Activated T-cell treated with anti-CD3 and anti-CD28 coated beads, Interleukin-2, amount 50 U/mL, for 1 hour (primary cell): ENCODE measurements at places on chromosomes 1 and 21.

GRCh38 chr1:211639475-211640300 is 35.7 kb downstream of the NEK2 start:
- DNase-seq: no peak

- no peak for DNase-seq
Observed at GRCh38 chr1:152981146-152981871, 2.6 kb upstream of the SPRR1A start.

DNA sequence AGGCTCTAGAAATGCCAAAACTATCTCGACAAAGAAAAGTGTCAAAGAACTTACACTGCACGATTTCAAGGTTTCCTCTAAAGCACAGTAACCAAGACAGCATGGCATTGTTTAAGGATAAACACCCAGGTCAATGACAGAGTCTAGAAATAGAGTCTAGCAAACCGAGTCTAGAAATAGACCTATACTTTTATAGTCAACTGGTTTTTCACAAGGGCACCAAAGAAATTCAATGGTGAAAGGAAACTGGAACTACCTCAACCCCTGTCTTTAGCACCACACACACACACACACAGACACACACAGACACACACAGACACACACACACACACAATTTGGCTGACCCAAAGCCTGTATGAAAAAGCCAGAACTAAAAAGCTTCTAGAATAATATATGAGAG is 67.1 kb upstream of the PGBD5 start:
- no peak for DNase-seq

DNA sequence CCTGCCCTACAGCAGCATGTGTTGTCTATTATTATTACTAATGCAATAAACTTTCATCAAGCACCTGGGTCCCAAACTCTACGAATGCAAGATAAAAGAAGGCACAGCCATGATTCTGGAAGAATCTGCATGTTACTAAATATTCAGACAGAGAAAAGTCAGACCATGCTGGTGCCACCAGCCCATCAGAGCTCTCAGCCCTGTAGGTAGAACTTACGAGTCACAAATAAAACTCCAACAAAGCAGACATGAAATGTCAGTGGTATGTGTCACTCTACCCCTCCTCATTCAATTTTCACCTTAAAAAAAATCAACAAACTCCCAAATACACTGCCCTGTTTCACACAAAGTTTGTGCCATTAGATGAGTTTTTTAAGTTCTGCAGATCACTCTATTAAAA is 62.4 kb upstream of the TIAM1 start:
- no peak for DNase-seq

DNA sequence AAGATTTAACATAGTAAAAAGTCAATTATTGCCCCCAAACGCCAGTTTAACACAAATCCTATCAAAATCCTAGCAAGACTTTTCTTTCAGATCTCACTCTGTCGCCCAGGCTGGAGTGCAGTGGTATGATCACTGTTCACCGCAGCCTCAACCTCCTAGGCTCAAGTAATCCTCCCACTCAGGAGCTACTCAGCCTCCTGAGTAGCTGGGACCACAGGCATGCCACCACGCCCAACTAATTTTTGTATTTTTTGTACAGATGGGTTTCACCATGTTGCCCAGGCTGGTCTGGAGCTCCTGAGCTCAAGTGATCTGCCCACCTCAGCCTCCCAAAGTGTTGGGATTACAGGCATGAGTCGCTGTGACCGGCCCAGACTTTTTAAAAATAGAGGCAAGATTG is 4.8 kb downstream of the SNIP1 start:
- no peak for DNase-seq

- no peak for DNase-seq
Observed at GRCh38 chr1:181015251-181015615, 7.4 kb downstream of the STX6 start.

DNA sequence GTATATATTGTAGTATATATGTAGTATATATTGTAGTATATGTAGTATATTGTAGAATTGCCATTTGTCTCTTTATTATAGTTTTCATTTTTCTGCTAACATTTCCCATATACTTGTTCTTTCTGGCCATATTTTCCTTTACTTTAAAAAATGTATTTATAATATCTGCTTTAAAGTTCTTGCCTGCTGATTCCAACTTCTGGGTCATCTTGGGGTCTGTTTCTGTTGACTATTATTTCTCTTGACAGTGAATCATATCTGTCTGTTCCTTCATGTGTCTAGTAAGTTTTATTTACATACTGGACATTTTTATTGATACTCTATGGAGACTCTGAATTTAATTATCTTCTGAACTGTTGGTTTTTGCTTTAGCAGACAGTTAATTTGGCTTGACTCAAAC is 45.9 kb downstream of the MARK1 start:
- no peak for DNase-seq

DNA sequence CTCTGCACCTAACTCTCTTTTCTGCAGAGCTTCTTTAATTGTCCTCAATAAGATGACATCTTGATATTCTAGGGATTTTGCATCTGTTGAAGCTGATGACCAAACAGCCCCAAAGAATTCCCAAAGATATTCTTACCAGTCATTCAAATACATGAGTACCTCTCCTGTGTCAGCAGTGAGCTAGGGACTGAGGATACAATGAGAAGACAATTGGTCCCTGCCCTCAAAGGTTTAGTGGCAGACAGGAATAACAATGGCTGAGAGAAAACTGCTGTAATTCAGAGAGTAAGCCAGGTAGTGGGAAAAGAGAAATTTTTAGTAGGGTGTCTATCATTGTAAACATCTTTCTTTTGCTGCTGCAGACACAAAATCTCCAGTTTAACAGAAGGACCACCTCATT is 5.9 kb downstream of the MCOLN3 start:
- no peak for DNase-seq

- DNase-seq: no peak
Observed at GRCh38 chr1:112904071-112904830, 51.7 kb downstream of the SLC16A1 start.

GRCh38 chr1:228478912-228479711 is 8.1 kb upstream of the RNF187 start:
- no peak for DNase-seq

DNA sequence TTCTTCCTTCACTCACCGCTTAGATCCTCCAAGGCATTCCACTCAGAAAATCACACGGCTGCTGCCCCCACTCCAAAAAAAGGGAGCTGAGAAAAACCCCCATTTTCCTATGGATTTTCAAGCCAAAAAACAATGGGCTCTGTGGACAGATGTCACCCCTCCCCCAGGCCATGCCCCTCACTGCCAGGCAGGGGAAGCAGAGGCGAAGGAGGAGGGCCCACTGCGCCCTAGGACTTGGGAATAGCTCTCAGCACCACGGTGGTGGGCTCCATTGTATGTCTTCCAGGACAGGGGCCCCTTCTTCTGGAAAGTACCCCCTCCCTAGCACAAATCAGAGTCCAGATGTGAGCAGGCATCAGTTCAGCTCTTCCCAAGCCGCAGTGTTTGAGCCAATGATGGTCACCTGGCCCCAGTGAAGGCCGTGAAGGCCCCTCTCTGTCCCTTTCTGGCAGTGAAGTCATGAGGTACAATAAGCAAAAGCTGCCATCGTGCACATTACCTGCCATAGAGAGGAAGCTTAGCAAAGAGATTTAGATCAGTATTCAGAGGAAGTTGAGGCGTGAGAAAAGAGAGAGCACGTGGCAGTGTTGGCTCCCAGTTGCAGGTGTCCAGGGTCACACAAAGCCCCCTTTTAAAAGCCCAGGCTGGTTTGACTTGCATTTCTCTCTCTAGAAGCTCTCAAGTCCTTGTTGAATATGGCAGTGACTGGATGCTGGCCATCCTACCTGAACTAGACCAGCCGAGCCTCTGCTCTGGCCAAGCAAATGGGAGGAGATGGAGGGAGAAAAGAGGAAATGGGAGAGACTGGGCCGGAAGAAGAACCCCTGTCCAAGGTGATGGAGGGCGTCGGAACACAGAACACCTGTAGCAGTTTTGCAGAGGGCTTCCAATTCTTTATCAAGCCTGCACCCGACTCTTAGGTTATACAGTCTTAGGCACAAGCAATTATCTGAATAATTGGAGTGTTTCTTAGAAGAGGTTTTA is 149.0 kb downstream of the TOMM20 start:
- DNase-seq: no peak

- no peak for DNase-seq
Observed at GRCh38 chr21:40547906-40548513, 298.9 kb downstream of the DSCAM start.

- DNase-seq: no peak
Observed at GRCh38 chr1:30888391-30888790, 20.2 kb downstream of the SDC3 start.

DNA sequence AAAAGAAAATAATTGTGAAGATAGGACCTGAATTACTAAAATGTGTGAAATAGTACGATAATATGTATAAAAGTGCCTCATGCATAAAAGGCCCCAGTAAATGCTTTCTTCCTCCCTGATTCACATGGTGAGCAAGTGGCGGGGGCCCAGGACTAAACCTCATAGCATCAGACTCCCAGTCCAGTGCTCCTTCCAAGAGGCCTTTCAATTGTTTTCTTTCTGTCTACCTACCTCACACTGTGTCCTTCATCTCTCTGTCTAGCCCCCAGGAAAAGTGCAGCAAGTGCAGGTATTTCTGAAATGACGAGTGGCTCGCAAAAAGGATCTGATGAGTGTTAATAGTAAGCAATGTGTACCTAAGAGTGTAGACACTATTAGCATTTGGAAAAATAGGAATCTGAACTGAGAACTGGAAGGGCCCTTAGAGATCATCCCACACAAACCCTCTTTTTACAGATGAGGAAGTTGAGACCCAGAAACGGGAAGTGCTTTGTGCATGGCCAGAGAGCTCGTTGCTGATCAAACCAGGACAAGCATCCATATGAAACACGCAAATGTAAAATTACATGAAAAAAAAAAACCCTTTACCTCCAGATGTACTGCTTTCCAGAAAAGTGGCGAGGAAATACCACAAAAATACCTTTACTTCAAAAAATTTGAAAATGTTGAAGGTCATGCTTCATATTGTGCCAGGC is 118.2 kb upstream of the HOOK1 start:
- no peak for DNase-seq
